ENCODE measurements at places on chromosomes 7 and 10. TPM values are rescaled to one million over a fixed set of nuclear protein-coding genes. Genes with fewer than 3 reads are reported as not detected.

Gene SLC13A4
- total RNA-seq, result not detected

Gene PDE1C
- 1.2 TPM for total RNA-seq

Gene CREB5
- total RNA-seq, result 1.5 TPM

Gene LIPN
- total RNA-seq, result not detected
